ENCODE measurements at places on chromosomes 4 and X. TPM values are rescaled to one million over a fixed set of nuclear protein-coding genes. Genes with fewer than 3 reads are reported as not detected.

DNA sequence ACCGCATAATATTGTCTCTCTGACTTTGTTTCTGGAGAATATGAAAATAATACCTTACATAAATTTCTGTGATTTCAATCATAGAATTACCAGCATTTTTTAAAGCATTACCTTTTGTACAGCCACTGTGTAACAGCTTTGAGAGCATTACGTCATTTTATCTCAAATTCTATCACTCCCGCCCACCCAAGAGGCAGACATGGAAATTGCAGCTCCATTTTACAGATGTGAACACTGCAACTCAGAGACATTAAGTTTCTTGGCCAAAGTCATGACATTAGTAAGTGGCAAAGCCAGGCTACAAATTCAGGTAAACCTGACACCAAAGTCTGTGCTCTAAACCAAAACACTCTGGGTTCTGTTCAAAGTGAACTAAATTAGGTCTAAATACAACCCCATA is 33.6 kb upstream of the KDR start:
- H3K36me3 ChIP-seq = no peaks in the 10 kb centered on the region
- H3K4me1 ChIP-seq = no peaks in the 10 kb centered on the region
- H3K27ac ChIP-seq = no peak overlapping the region
- no peaks in the 10 kb centered on the region for H3K27me3 ChIP-seq
- no peak for DNase-seq
- no peak overlapping the region for H3K4me3 ChIP-seq

DKK2 gene
- total RNA-seq = not detected

DNA sequence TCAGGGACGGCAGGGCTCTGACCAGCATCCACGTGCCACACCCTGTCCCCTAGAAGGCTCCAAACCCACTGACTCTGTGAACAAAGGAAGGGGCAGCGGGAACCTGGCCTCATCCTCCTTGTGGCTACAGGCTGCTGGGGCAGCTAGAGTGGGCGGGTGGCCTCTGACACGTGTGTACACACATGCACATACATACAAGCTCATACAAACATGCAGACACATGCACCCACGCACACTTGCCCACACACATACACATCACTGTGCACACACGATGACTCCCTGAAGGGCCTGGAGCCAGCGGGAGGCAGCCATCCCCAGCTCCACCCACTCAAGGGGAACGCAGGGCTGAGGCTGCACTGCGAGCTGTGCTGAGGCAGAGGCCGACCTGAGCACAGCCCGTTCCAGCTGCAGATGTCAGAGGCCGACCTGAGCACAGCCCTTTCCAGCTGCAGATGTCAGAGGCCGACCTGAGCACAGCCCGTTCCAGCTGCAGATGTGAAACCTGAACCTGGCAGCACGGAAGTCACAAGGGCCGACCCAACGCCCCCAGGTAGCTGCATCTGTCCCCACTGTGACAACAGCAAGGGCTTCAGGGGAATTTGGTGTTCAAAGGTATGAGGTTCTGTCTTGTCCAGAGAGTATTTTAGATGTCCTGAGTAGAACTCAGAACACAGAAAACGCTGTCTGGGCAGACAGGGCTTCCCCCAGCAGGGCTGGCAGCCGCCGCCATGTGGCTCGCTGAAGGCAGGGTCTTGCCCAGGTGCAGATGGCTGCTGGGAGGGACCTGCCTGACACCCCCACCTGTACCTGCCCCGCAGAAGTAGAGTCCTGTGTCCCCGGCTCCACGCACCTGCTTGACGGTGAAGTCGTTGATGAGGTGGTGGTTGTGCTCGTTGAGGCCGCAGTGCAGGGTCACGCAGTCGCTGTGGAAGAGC is 33.5 kb downstream of the CTBP1 start:
- no peaks in the 10 kb centered on the region for H3K36me3 ChIP-seq
- peaks cover 15% of the 10 kb centered on the region for H3K4me1 ChIP-seq
- DNase-seq = peak; percentile 72
- H3K27ac ChIP-seq = peak overlapping the region; percentile 88
- no peak overlapping the region for H3K4me3 ChIP-seq

DNA sequence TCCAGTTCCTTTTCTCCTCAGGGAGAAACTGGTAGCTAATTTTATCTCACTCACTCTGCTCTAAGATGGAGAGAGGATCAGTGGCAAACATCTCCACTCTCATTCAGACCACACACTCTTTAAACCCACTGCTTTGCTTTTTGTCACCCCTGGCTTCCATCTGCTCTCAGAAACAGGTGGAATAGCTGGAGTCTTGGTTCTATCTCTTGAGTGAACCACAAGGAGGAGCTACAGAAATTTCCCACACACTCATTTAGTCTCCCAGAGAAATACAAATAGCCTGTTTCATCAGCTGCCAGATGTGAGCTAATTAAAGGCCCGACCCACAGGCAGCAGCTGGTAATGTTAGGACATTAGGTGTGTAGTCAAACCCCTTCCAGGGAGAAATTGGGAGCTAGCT is 96.6 kb downstream of the STPG2 start:
- H3K27ac ChIP-seq = no peak overlapping the region
- DNase-seq = no peak
- H3K4me3 ChIP-seq = no peak overlapping the region
- no peaks in the 10 kb centered on the region for H3K4me1 ChIP-seq
- H3K36me3 ChIP-seq = no peaks in the 10 kb centered on the region

DNA sequence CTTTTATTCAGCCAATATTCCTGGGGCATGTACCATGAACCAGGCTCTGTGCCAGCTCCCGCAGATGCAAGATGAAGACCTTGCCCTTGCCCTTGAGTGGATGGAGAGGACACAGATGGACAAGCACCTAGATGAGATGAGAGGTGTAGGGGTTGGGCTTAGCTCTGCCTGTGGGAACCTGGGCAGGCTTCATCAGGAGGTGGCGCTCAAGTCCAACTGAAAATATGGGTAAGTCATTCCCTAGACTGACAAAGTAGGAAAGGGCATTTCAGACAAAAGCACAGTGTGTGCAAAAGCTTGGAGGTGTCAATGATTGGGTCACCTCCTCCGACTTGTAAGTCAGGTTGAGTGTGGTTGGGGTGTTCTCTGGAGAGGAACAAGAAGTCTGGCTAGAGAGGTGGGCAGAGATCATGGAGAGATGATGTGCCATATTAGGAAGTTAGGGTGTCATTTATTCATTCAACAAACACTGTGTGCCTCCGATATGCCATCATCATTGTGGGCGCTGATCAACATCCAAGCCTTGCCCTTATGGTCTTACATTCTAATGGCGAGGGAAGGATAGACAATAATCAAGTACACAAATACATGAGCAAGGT is 64.6 kb downstream of the ANAPC4 start:
- no peak for DNase-seq
- no peak overlapping the region for H3K27ac ChIP-seq
- H3K36me3 ChIP-seq = no peaks in the 10 kb centered on the region
- peaks cover 7% of the 10 kb centered on the region for H3K4me1 ChIP-seq

DNA sequence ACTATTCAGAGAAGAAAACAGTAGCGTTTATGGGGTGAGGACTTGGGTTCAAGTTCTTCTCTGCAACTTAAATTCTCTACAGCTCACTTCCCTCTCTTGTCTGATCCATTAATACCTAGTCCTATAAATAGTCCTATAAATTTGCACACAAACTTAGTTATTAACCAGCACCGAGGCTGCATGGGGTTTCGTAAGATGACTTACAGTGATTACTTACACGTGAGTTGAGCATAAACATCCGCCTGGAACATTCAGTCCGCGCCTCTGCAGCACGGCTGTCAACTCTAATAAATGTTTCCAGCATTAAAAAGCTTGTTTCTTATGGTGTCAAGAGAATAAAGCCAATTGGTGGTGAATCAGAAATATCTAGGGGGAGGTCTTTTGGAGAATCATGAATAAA is 103.0 kb upstream of the ENPP6 start:
- H3K27ac ChIP-seq = no peak overlapping the region
- no peak for DNase-seq
- no peaks in the 10 kb centered on the region for H3K36me3 ChIP-seq
- no peak overlapping the region for H3K4me3 ChIP-seq
- no peaks in the 10 kb centered on the region for H3K4me1 ChIP-seq
- H3K27me3 ChIP-seq = no peaks in the 10 kb centered on the region

DNA sequence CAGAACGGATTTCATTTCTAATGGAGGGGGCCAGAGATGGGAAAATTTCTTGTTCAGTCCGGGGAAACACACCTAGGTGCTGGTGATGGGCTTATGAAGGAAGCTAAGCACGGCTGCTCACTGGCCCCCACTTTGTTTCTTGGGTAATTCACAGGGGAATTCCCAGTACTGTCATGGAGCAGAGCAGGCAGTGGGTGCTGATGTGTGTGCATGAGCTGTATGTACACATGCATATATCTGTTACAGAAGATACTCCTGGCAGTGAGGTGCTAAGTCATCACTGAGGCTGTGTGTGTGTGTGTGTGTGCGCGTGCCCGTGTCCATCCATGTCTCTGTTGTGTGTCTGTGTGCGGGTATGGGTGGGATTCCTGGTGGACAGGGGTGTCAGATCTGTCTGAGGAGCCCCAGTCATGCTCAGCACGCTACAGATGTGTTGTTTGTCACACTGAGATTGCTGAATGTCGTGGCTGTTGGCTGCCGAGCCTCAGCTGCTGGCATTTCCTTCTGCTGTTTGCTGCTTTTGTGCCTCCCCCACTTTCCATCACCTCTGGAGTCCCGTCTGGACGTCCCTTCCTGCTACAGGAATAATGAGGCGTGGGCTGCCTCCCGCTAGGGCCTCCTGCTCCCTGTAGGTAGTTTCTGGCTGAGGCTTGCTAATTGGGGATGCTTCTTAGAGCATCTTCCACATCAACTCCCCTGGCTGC is 53.3 kb downstream of the JADE1 start:
- peaks cover 3% of the 10 kb centered on the region for H3K4me1 ChIP-seq
- no peak overlapping the region for H3K4me3 ChIP-seq
- peak overlapping the region; percentile 17 for H3K27ac ChIP-seq
- no peaks in the 10 kb centered on the region for H3K27me3 ChIP-seq
- no peak for DNase-seq

SHOX gene
- not detected for total RNA-seq
